ENCODE measurements at places on chromosomes 11 and 22. TPM values are rescaled to one million over a fixed set of nuclear protein-coding genes. Genes with fewer than 3 reads are reported as not detected.

The DGCR6 gene
- 1.5 TPM for total RNA-seq

The PHOX2A gene
- not detected for total RNA-seq

The TBX10 gene
- total RNA-seq: not detected

The OR4C46 gene
- total RNA-seq: not detected

The ALX4 gene
- not detected for total RNA-seq

DNA sequence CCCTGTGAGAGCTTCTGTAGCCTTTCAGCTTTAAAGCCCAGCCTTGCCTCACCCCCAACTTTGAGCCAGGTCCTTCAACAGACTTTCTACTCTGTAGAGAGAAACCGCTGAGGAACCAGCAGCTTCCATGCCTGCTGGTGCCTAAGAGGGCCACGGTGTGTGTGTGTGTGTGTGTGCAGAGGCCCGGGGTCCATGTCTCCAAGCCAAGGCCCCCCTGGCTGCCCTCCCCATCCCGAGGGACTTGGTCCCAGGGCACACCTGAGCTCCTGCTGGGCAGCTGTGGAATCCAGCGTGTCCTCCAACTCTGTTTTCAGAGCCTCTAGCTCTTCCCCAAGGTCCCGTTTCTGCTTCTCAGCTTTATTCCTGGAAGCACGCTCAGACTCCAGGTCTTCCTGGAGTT, 42.3 kb downstream of the APOL1 start:
- DNase-seq: no peak

DNA sequence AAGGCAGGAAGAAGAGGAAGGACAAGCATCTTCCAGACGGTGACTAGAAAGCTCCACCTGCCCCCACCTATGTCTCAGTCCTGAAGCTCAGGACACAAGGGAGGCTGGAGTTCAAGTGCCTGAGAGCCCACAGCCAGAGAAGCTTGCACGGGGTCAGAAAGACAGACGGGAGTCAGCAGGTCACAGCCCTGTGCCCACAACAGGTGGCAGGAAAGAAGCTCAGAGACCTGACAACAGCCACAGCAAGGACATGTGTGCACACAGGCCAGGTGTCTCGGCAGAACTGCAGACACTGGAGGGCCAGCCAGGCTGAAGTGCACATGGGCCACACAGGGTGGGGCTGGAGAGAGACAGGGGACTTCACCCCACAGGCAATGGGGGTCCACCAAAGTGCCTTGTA, 37.2 kb upstream of the MOB2 start:
- no peak for DNase-seq

GRCh38 chr11:102926961-102927623, 28.4 kb downstream of the MMP13 start:
- DNase-seq: no peak

DNA sequence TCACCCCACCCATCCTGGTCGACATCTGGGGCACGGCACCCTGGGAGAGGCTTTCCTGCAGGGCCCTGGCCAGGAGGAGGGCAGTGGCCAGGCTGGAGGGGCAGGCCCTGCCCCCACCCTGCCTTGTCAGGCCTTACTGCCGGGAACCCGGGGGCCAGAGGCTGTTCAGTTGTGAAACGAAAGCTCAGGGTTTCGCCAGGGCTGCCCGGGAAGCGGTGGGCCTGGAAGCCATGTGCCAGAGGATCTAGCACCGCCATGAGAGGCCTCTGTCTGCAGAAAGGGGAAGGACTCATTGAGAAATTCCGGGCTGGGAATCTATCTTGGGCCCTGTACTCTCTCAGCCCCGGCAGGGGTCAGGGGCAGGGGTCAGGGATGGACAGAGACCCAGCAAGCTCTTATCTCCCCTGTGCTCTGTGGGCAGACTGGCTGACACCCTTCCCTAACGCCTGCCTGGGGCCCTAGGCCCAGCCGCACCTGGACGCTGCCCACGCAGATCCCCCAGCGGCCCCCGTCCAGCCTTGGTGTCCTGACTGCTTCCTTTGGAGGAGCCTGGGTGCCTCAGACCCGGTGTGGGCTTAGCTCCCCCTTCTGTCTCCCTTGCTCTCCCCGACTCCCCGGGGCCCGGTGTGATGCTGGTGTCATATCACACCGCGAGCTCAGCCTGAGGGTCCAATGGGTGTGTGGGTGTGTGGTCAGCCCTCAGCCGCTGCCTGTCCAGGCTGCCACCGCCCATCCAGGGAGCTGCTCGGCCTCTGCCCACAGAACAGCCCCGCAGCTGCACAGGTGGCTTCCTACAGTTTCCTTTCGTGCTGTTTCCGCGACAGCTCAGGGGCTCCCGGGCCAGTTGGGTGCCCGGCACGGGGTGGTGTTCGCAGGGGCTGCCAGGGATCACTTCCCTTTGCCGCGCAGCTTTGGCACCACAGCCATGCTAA, 6.5 kb downstream of the PIM3 start:
- DNase-seq: peak; percentile 62

- no peak for DNase-seq
Observed at GRCh38 chr11:113419454-113420003, 31.9 kb downstream of the ANKK1 start.

DNA sequence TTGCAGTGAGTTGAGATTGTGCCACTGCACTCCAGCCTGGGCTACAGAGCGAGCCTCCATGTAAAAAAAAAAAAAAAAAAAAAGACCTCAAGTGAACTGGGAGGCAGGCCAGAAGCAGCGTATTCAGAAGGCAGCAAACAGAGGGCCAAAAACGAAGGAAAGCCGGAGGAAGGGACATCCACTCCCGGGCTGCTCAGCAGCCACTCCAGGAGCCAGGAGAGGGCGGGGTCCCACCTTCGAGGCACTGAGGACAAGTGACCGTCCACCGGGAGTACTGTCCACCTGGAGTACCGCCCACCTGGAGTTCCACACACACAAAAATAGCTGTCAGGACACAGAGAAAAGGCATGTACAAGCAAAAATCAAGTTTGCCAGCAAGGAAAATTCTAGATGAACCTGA, 5.5 kb downstream of the TOLLIP start:
- DNase-seq: no peak

DNA sequence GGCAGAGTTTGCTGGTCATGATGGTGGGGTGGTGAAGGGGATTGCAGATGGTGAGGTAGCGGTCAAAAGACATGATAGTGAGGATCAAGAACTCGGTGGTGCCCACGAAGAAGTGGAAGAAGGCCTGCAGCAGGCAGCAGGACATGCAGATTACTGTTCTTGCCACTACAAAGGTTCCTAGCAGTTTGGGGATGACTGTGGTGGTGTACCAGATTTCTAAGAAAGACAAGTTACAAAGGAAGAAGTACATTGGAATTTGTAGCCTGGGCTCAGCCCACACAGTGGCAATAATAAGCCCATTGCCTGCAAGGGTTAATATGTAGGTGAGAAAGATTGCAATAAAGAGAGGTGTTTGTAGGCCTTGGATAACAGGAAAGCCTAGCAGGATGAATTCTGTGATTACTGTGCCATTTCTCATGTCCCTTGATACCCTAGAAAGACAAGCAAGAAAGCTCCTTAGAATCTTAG, at the start of gene OR6X1:
OR6X1 (minus strand) TSS at position 418 of the 468 bp plus-strand sequence; CDS start at position 418, 0 bp downstream.
- DNase-seq: peak; percentile 67

DNA sequence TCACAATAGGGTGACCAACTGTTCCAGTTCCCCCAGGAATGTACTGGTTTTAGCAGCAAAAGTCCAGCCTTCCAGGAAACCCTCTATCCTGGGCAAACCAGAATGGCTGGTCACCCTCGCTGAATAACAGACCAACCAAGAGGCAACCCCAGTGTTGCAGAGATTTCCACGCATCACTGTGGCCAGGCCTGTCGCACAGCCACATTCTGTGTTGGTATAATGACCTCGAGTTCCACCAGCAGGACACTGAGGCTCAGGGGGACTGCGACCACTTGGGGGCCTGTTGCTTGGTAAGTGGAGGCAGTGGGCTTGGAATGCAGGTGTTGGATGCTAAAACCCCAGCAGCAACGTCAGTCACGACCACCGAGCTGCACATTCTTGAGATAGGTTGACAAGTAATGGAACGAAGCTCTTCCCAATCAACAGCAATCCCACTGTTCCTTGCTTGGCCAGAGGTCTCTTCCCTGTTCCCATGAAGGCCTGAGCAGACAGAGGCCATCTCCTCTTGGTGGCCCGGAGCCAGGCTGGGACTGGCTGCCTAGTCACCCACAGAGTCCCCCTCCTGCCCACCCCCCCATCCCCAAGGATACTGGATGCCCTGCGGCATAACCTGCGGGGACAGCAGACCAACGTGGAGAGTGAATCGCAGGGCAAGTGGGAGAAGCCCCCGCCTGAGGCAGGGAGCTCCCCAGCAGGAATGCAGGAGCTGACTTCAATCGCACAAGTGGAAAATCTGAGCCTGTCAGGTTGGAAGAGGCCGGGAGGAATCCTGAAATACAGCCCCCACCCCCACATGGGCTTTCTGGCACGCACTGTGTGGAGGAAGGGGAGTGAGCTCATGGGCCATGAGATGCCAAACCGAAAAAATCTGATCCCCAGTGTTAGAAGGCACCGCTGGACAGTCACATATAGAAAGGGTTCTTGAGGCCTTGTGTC, 43.4 kb upstream of the MN1 start:
- DNase-seq: no peak

DNA sequence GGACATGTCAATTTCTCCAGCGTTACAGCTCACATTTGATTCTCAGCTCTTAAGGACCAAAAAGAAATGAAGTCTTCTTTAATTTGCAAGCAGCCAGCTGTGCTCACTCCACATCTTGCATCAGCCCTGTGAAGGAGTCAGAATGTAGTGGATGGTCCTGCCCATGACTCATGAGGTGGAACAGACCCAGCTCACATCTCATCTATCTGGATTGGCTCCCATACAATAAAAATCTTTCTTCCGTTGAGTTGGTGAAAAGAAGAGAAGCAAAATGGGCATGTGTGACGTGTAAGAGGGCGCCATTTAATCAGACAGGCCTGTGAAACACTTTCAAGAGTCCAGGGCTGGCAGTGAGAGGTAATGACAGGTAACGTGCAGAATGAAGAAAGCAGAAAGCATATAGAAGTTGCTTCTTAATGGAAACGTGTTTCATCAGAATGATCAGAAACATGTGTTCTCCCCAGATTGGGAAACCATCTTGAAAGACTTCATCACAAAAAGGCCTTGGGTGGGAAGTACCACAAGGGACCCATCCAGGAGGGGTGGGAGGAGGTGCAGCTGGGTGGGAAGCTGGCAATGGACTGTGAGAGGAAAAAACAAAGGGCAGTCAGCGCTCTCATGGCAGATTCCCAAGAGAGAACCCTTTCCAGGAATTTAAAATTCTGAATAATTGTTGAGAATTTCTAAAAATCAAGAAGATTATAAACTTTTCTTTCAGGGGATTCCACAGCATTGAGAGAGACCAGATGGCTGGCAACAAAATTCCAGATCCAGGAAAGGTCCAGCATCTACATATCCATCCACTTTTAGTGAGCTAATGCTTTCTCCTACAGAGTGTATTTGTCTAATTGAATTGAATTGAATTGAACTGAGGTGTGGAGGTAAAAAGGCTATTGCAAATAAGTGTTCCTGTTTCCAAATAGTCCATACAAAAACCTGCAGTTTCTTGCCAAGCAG, 57.0 kb downstream of the ETS1 start:
- DNase-seq: peak; percentile 52

GRCh38 chr11:95717314-95717713, 72.3 kb downstream of the FAM76B start:
- no peak for DNase-seq

- DNase-seq: no peak
Observed at GRCh38 chr11:6615882-6616585, 3.2 kb downstream of the TPP1 start.

GRCh38 chr11:78339483-78339882, 78.1 kb downstream of the GAB2 start:
- DNase-seq: peak; percentile 70

GRCh38 chr22:20402960-20403778, 9.2 kb downstream of the ZNF74 start:
- DNase-seq: peak; percentile 56

GRCh38 chr11:127074151-127074761, 73.7 kb upstream of the KIRREL3 start:
- no peak for DNase-seq

- no peak for DNase-seq
Observed at GRCh38 chr11:36155124-36155561, 134.1 kb downstream of the COMMD9 start.

- DNase-seq: no peak
Observed at GRCh38 chr11:87187076-87187475, 149.3 kb downstream of the TMEM135 start.
